LHCN-M2 (cell line): ENCODE measurements at places on chromosomes 13 and 19. TPM values are rescaled to one million over a fixed set of nuclear protein-coding genes. Genes with fewer than 3 reads are reported as not detected.

The PTH2 gene
- total RNA-seq: not detected in 2 replicates

The CD37 gene
- total RNA-seq: not detected in 2 replicates

The PDX1 gene
- not detected in 2 replicates for total RNA-seq

The PSG1 gene
- total RNA-seq: 0.13 and 1.4 TPM in 2 replicates

The PGLYRP2 gene
- not detected in 2 replicates for total RNA-seq

The ECSIT gene
- 24.8 and 32.1 TPM in 2 replicates for total RNA-seq

The CRX gene
- not detected in 2 replicates for total RNA-seq

The LRRC8E gene
- 1.6 and 1.9 TPM in 2 replicates for total RNA-seq

The ZNF560 gene
- not detected in 2 replicates for total RNA-seq

The ZIK1 gene
- 5.1 and 5.4 TPM in 2 replicates for total RNA-seq

The ZNF8 gene
- 4.5 and 6.2 TPM in 2 replicates for total RNA-seq

The ZNF112 gene
- total RNA-seq: 6.2 and 7.0 TPM in 2 replicates

The C3 gene
- total RNA-seq: 0.71 and 1.1 TPM in 2 replicates

The IGFL4 gene
- not detected in 2 replicates for total RNA-seq
